ENCODE measurements at places on chromosomes 6 and 20.

- DNase-seq, result no peak
Observed at GRCh38 chr6:54216336-54216735, 91.9 kb upstream of the TINAG start.

DNA sequence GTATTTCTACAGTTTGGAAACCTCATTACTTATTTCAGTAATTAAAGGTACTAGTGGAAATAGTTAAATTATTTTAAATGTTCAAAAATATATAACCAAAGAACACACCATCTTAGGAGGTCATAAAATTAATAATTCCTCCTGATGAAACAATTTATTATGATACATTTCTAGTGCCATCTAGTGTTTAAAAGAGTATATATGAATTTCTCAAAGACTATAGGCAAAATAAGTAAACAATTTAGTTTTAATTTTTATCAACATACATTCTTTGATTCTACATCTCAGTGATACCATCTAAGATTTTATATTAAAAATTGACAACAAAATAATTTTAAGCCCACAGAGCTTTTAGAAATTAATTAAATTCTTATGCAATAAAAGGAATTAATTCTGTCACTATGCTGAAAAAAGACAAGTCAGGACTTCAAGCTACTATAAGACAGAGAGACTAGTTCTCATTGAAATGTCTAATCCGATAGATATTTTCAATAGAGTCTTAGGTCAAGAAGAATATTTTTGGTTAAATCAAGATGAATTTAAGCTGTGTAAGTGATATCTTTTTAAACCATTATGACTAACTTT lies 107.8 kb upstream of the RNF217 start:
- DNase-seq, result no peak

DNA sequence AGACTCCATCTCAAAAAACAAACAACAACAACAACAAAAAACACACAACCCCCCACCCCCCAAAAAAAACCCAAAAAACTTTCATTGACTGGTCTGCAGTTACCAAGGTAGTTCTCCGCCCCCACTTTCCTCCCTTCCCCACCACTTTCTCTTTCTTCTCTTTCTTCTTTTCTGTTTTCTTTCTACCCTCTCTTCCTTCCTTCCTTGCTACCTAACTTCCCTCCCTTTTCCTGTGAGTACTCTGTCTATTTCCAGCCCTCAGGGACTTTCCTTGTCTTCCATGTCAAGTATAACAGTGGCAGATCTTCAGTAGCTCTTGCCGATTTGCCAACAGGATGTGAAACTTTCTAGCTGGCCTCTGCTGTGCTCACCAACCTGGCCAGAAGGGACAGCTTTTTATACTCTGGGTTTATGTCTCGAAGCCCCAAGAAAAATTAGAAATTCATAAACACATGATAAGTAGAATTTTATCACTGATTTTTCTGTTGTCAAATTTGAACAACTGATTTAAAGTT lies 399.5 kb downstream of the QKI start:
- DNase-seq, result no peak

DNA sequence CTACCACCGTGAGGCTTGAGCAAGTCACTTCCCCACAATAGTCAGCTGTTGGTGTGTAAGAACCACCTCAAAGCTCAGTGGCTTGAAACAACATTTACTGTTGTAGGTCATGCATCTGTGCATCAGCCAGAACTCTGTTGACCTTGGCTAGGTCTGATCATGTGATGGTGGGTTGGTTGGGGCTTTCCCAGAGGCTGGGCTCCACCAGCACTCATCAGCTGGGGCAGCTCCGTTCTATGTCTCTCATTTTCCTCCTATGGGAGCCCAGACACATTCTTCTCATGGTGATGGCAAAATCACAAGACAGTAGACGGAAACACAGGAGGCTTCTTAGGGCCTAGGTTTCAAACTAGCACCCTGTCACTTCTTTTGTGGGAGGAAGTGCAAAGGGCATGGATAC lies 42.8 kb upstream of the PSMF1 start:
- DNase-seq, result no peak

DNA sequence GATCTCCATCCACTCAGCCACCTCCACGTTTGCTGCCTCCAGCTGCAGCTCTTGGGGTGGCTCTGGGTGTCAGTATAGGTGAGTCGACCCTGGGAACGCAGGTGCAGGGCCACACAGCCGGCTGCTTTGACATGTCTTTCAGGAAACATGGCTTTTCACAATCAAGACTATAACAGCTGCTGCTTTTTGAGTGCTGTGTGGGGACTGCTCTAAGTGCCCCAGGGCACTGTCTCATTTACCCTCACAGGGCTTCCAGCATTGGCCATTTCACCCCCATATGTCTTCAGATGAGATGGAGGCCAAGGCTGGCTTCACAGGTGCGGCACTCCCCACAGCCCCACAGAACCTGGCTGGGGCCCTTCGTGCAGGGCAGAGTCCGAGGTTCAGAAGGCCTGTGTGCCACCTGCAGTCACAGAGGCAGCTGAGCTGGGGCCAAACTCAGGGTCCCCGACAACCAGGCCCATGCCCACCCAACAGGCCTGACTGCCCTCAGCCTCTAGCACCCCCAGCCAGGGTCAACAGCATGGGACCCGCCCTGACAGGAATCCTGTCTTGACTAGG lies 14.9 kb upstream of the CST7 start:
- DNase-seq, result no peak

DNA sequence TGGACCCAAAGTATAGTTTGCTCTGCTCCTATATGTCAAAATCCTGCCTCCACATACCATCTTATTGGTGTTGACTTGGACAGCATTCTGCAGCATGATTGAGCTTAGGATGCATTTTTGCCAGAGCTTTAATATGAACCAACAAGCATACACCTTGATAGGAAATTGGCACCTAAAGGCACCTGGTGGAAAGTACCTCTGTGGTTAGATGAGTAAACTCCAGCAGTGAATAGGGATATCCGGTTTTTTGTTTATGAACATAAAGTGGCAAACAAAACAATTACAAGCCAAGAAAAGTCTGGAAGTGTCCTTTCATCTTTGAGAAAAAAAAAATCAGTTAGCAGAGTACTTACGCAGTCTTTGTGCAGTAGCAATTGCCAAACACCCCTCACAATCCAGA lies 6.2 kb upstream of the CYP24A1 start:
- DNase-seq, result no peak

DNA sequence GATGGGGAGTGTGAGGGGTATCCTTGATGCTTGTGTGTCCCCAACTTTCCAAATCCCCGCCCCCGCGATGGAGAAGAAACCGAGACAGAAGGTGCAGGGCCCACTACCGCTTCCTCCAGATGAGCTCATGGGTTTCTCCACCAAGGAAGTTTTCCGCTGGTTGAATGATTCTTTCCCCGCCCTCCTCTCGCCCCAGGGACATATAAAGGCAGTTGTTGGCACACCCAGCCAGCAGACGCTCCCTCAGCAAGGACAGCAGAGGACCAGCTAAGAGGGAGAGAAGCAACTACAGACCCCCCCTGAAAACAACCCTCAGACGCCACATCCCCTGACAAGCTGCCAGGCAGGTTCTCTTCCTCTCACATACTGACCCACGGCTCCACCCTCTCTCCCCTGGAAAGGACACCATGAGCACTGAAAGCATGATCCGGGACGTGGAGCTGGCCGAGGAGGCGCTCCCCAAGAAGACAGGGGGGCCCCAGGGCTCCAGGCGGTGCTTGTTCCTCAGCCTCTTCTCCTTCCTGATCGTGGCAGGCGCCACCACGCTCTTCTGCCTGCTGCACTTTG lies at the start of gene TNF:
TNF (plus strand) TSS at position 231 of the 567 bp plus-strand sequence; CDS start at position 408, 177 bp downstream.
- no peak for DNase-seq

DNA sequence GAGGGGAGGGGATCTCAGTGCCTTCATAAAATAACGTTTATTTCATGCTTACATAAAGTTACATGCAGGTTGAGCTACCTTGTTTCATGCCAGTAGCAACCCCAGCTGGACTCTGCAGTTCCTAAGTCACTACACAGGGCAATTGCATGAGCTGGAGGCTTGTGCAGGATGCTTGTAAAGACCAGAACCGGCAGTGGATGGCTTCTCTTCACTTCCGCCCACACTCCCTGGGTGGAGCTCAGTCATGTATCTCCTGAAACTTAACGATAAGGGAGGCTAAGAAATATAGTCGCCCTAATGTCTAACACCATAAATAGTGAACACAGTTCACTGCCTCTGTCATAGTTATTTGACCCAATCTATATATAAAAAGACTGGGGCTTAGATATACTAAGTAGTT lies 99.4 kb upstream of the RAB32 start:
- no peak for DNase-seq

GRCh38 chr20:6051505-6051904 lies 2.4 kb downstream of the LRRN4 start:
- DNase-seq, result no peak

GRCh38 chr6:49939993-49940498 lies 23.9 kb downstream of the DEFB114 start:
- no peak for DNase-seq

GRCh38 chr20:9551808-9552550 lies 37.6 kb downstream of the LAMP5 start:
- DNase-seq, result no peak

DNA sequence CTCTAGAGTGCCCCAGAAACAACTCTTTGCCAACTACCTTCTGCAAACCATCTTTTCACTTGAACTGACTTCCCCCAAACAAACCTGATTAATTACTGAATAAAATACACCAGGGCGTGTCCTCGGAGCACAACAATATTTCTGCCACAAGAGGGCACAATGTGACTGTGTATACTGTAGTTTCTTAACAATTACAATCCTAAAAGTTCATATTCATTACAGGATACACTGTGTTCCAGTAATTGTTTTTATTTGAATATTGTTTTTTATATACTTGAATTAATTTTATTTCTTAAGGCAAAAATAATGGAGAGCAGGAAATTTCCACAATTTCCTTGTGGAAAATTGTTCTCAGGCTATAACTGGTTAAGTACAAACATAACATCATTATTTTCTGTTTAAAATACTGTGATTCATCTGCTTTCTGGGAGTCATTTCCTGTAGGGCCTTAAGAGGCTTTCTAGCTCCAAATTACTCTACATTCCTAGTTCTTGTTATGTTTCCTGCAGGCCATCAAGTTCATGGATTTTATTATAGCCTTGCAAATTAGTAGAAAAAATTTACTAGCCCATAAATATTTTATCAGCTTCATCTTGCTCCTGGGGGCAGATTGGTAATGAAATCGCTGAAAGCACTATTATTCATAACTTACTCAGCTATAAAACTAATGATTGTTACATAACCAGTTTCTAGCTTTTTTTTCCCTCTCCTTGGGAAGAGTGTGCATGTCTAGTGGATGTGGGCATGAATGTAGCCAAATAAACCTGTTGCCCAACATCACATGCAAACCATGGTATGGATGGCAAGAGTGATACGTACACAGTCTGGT lies 51.9 kb upstream of the SLC22A16 start:
- peak; percentile 65 for DNase-seq

DNA sequence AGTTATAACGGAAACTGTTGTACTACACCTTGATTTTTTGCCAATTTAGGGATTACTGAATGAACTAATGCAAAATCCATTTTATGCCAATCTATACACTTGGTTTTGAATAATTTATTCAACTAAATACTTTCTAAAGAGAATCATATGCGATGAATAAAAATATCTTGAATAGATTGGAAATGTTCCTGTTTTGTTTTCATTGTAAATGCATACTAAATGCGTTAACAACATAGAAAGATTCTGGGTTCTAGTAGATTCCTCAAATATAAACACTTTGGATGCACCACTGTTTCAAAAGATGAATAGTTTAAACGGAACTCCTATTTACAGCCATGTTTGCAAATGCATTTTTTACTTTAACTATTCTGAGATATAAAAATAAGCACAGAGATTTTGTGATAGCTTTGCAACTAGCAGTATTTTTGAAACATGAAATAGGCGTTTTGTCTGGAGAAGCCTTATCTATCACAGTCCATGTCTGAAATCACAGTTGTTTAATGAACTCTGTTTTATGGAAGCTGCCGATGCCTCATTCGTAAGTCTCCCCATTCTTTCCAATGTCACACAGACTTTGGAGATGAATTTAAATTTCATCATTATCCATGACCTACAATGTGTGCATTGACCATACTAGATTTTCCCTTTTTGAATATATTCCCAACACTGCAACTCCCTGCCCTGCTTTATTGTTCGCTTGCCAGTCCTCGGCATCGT lies 277.7 kb upstream of the QKI start:
- no peak for DNase-seq

DNA sequence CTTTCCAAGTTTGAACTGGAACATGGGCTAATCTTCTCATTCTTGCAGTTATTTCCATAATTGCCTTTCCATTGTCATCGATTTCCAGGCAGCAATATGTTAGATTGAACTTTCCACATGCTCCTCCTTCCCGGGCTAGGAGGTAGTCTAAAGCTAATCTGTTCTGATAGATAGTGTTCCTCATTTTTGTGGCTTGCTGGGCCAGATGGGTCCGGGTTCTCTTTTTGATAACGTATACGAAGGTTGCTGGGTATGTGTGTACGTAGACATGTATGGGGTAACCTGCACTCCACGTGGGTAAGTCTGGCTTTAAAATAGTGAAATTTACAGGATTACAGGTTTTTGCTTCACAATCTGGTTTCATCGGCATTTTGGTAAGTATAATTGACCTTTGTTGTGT lies 14.0 kb upstream of the GMPR start:
- DNase-seq, result no peak

DNA sequence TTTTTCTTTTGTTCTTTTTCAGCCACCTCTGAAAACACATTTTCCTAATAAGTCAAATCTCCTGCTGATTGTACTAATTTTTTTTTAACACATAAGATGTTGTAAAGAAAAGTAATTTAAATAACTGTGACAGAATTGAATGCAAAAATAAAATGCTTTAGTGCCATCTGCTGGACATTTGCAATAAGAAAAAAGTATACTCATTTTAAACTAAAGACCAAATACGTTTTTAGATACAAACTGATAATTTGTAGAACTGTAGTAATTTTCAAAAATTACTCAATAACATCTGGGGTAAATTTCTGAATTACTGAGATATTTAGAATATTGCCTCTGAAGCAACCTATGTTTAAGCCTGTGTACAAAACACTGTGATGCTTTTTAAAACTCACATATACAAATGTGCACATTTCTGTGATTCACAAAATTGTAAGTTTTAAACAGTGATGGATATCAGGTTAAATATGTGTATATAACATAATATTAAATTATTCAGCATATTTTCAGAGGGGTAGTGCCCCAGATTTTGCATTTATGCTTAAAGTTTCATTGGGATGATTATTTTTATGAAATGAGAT lies 198.7 kb downstream of the RIMS1 start:
- DNase-seq, result no peak

DNA sequence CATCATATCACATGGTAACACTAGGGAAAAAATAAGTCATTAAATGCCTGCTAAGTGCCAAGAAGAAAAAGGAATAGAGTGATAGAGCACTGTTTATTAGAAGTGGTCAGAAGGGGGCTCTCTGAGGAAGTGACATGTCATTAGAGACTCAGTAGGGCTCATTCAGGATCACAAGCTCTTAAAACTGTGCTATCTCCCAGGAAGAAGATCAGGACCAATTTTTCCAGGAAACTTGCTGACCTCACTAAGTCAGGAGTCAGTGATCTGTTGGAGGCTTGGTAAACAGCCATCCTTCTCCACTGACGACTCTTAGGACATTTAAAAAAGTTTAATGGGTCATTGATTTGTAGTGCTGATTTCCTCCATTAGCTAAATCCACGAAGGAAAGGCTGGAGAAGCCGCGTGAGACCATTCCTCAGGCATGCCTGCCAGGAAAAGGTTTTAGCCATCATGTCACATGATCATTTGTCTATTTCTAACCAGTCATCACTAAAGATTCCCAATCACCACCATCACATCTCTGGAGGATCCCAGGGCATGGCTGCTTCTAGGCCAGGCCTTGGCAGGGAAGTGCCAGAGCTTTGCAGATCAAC lies 5.9 kb upstream of the PTPN1 start:
- DNase-seq, result no peak

Measured in D341Med (cell line).